Activated CD4-positive, alpha-beta T cell treated with anti-CD3 and anti-CD28 coated beads, Interleukin-2, amount 50 U/mL, for 1 hour (primary cell): ENCODE measurements at places on chromosomes 3 and 15.
A peak's percentile ranks its signal among the peaks of the same experiment; 100 is the strongest.

- no peak for DNase-seq
Observed at GRCh38 chr3:145183261-145183660, 977.7 kb downstream of the PLOD2 start.

DNA sequence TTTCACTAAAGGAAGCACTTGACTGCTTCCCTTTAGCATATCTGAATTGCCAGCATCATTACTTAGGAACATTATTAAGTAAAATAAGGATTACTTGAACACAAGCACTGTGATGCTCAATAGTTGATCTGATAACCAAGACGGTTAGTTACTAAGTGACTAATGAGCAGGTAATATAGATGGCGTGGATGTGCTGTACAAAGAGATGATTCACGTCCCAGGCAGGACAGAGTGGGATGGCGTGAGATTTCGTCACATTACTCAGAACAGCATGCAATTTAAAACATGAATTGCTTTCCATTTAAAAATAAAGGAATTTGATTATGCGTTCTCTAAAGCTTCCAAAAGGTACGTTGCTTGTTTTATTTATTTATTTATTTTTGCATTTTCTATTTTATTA lies 240.0 kb upstream of the ARHGEF26 start:
- no peak for DNase-seq

DNA sequence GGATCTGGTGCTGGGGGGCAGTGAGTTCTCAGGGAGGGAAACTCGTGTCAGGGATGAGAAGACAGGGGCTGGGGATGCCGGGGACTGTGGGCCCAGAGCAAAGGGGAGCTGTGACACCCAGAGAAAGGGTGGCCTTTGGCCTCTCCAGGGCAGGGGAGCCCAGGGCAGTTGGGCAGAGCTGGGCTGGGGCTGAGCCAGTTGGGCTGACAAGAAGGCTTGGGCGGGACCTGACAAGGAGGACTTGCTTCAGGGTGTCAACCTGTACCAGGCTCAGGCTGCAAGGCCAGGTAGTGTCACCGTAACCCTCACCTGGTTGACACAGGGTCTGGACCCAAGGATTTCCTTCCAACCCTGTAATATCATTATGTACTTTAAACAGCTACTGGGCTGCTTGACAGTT lies 13.2 kb upstream of the ANPEP start:
- DNase-seq, result no peak

GRCh38 chr15:66682246-66682645 lies 19.8 kb upstream of the SMAD6 start:
- no peak for DNase-seq

GRCh38 chr3:140505213-140505612 lies 172.7 kb upstream of the TRIM42 start:
- DNase-seq, result no peak

DNA sequence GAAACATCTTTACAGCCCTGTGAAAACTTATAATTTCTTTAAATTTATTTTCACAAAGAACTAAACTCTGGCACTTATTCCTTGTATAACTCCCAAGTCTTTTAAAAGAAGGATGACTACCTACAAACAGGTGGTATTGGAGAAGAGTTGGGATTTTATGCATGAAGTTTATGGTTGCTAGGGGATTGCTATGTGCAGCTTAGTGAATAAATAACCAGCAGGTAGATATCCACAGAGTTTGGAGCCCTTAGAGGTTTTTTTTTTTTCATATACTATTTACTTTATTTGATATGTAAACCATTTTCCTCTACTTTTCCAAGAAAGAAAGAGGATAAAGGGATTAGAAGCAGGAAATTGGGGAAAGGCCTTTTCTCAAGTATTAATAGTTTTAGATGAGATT lies 91.5 kb downstream of the GPR156 start:
- no peak for DNase-seq

GRCh38 chr3:146967783-146968182 lies 362.6 kb upstream of the PLSCR5 start:
- no peak for DNase-seq

DNA sequence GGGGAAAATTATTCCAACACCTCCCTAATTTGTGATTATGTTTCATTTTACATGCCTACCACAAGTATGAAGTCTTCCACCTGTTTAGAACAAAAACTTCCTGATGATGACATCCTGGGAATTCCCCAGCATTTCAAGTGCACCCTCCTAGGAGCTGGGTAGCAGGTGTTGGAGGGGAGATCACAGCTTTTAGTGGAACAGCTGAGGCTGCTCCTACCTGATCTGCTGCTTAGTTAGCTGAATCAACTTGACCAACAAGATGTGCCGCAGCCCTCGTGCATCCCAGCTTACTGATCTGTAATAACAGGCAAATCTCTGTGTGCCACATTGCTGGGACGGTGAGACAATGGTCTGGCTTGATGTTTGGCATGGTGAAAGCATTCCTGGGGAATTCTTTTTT lies 29.7 kb downstream of the TRAK1 start:
- DNase-seq, result no peak

DNA sequence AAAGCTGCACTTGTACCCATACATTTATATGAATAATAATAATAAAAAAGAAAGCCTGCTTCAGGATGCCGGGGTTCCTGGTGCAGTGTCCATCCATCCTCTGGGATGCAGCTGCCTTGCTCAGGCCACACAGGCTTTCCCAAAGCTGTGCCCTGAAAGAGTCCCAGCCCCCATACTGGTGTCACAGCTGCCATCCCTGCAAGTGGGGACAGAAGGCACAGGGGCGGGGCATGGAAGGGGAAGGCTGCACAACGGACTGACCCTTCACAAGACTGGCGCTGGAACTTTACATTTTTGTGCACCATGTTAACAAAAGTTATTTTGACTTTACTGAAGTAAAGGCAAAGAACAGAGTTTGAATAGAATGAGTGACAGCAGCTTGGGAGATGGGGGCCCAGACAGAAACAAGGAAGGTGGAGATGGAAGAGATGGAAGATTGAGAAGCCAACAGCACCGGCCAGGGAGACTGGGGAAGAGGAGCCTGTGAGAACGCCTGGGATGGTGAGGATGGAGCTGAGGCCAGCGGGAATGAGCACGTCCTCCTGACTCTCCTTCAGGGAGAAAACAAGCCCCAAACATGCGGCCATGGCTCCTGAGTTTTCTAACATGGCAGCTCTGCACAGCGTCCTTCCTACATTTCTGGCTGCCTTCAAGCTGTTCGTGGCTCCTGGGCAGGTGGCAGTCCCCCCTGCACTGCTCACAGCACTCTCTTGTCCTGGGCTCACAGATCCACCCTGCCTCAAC lies 73.1 kb downstream of the ABTB1 start:
- no peak for DNase-seq

DNA sequence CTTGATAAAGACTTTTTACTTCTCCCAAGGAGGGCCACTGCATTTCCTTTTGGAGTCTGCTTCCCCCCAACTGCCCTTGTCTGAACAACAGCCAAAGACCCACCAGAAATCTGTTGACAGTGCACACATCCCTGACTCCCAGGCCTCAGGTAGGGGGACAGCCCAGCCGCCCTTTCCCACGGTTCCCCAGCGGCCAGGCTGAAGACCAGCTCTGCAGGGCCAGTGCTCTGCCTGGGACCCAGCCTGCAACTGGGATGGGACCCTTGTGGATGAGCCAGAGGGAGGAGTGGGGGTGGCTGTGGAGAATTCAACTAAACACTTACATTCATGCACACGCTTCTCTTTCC lies 8.1 kb upstream of the PRR23E start:
- DNase-seq, result no peak

GRCh38 chr15:45784656-45785055 lies 149.8 kb downstream of the SQOR start:
- DNase-seq, result no peak

DNA sequence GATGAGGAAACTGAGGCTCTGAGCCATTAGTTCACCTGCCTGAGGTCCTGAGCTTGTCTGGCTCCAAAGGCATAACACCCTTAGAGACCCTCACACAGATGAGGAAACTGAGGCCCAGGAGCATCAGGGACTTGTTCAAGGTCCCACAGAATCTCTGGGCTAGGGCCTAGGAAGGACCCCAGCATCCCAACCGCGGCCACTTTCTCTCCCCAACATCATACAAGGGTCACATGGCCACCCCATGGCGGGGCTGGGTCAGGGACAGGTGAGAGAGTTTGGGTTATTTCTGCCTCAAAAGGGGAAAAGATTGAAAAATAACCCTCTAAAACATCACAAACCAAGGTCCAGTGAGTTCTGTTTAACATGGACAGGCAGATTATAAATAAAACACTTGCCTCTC lies 6.7 kb downstream of the LINGO1 start:
- no peak for DNase-seq

DNA sequence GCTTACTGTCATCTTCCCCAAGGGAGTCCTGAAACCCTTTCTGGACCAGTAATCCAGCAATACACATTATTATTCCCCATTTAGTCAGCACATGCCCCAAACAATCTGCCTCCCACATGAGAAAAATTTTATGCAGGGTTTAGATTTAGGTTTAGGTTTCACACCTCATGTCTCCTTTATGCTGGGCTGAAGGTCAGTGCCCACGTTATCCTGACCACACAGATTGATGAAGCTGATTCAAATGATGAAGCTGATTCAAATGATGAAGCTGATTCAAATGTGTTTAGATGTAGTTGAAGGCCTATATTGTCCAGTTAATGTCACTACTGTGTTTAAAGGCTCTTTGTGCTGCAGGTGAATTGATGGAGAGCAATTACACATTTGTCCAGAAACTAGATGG lies 18.1 kb upstream of the ZBED2 start:
- DNase-seq, result no peak

DNA sequence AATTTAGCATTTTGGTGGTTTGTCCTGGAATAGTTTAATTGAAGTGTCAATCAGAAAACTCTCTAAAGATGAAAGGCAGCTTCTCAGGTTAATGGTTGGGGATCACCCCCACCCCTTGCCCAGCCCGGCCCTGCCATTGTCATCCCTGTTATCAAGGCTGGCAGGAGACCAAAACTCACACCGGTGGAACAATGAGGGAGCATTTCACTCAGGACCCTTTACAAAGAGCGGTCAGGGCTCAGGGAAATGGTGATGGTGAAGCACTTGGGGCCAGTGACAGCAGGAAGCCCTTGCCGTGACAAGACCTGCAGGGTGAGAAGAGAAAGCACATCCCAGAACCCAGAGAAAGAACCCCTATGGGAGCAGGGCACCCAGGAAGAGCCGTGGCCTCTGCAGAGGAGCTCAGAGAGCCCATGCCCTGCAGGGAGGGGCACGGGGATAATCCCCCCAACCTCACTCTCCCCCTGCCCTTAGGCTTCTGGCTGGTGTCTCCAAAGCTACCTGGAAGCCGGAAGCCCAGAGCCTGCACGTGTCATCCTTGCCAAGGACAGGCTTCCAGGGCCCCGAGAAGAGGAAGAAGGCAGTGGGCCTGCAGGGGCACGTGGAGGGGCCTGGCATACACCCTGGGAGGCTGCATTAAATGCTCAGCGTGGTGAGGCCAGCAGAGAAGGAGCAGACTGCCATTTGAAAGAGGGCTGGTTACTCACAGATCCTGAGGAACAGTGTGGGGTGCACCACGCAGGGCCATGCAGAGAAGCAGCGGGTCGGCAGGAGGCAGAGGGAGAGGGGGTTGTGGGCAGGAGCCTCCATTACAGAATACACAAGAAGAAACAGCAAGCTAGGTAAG lies 80.6 kb upstream of the PRR20G start:
- DNase-seq, result no peak

- DNase-seq, result no peak
Observed at GRCh38 chr3:105062853-105063252, 303.9 kb upstream of the ALCAM start.

DNA sequence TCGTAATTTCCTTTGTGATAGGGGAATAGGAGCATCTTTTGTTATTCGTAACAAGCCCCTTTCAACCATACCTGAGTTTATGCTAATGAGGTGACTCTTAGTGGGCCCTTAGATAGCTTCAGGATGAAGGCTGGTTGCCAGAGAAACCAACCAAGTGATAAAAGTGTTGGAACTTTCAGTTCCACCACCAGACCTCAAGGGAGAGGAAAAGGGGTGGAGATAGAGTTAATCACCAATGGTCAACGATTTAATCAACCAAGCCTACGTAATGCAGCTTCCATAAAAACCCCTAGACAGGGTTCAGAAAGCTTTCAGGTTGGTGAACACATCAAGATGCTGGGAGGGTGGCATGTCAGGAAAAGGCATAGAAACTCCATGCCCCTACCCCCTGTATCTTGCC lies 33.0 kb downstream of the HERC1 start:
- DNase-seq, result no peak

GRCh38 chr3:148962513-148962912 lies 28.8 kb upstream of the GYG1 start:
- no peak for DNase-seq

DNA sequence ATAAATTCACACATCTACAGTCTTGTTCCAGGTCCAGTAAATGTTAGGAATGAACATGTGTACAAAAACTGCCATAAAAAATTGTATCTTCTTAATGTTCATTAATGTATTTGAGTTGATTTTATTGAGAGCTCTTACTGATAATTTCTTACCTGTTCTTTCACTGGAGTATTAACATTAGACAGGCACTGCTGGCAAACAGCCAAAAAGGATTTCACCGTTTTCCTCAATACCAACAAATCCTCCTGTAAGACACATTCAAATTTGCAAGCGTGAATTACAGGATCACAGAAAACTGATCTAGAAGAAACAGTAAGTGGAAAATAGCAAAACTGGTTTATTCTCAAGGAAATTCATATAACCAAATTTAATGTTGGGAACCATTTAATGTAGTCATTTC lies 127.4 kb downstream of the PCCB start:
- no peak for DNase-seq

DNA sequence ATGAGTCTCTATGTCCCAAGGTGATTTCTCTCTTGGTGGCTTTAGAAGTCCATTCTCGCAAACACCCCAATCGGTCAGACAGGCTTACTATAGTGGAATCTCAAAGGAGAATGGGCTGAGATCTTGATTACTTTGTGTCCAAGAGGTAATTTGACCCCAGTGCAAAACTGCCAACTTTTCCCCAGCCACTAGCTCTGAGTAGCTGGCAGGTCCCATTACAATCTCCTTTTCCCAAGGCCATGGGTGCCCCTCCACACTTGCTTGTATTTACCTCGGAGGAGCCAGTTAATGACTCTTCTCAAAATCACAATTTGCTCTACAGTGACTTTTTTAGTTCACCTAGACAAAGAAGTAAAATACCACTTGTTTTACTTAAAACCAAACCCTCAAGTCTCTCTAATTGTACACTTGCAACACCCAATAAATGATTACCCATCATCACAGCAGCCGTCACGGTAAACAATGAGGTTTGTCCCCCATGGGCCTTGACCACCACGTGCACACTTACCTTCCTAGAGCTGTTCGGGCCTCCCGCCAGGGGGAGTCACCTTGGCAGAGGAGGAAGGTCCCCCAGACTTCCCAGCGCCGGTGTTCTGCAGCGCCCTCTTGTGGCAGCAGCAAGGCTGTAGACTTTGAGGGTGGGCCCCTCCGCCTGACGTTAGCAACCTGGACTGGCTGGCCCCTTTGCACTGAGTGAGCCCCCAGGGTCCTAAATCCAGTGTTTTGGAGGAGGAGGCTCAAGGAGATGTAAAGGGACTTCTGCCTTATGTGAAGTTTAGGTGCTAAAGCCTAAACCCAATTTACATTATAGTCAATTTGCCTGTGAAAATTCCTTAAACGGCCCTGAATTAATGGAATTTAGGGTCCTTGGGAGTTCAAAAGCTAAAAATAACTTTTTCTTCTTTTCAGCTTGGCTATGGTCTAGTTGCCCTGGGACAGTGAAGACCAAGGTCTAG lies 18.7 kb upstream of the HDAC11 start:
- peak; percentile 73 for DNase-seq

GRCh38 chr3:47989981-47990440 lies 26.2 kb downstream of the MAP4 start:
- DNase-seq, result peak; percentile 65

GRCh38 chr15:37136666-37137065 lies 36.3 kb upstream of the MEIS2 start:
- no peak for DNase-seq

- DNase-seq, result no peak
Observed at GRCh38 chr15:28960979-28961378, 75.2 kb downstream of the APBA2 start.

- no peak for DNase-seq
Observed at GRCh38 chr3:165439765-165440164, 243.6 kb upstream of the SLITRK3 start.
